ENCODE measurements at places on chromosomes 7 and 10.

GRCh38 chr7:22443370-22444180 lies 56.4 kb downstream of the STEAP1B start:
- no peak for DNase-seq

- DNase-seq = no peak
Observed at GRCh38 chr7:102898532-102898859, 14.3 kb upstream of the LRRC17 start.

DNA sequence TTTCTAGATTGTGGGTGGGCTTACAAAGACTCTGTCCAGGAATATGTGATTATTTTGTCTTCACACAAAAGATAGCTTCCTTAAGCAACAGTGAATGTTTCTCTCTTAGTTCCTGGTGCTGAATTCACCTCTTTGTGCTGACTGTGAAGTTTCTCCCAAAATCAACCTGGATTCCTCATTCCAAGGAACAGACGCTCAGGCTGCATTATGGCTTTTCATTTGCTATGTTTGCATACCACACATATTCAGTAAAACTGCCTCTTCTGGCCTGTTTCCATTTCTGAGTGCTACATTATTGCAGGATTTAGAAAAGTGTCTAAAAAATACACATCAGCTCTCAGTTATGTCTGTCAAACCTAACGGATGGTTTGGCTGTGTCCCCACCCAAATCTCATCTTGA lies 21.5 kb downstream of the MACROH2A2 start:
- no peak for DNase-seq

GRCh38 chr7:50342616-50343114 lies 38.1 kb downstream of the IKZF1 start:
- no peak for DNase-seq

DNA sequence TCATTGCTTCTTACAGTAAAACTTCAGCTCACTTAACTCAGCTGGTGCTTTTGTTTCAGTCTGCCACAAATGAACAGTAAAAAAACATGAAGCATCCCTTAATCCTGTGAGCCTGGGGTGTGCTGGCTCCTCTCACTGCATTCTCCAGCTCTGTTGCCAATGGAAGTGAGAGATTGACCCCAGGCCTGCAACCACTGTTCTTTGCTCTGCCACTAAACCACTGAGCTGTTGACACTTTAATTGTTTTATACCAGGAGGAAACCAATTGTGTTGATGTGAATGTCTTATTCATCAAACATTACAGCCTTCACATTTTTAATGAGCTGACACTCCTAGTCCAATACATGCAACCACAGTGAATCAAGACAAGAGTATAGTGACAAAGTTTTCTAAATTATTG lies 69.4 kb upstream of the FZD1 start:
- DNase-seq = no peak

GRCh38 chr7:49624611-49625010 lies 148.8 kb upstream of the VWC2 start:
- DNase-seq = no peak

GRCh38 chr7:27453702-27454405 lies 208.8 kb downstream of the HIBADH start:
- DNase-seq = no peak

GRCh38 chr10:123637326-123637880 lies 28.8 kb upstream of the GPR26 start:
- no peak for DNase-seq

DNA sequence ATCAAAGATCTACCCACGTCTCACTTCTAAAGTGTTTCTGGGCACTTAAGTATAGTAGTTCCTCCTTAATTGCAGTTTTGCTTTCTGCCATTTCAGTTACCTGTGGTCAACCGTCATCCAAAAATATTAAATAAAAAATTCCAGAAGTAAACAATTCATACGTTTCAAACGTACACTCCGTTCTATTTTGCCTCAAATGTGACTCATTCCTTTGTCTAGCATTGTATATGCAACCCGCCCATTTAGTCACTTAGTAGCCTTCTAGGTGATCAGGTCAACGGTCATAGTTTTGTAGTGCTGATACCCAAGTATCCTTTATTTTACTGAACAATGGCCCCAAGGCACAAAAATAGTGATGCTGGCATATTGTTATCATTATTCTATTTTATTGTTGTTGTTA lies 33.8 kb downstream of the HGF start:
- DNase-seq = no peak

- DNase-seq = no peak
Observed at GRCh38 chr7:24896031-24896501, 83.9 kb downstream of the OSBPL3 start.

GRCh38 chr10:130489891-130490290 lies 353.7 kb downstream of the GLRX3 start:
- no peak for DNase-seq

DNA sequence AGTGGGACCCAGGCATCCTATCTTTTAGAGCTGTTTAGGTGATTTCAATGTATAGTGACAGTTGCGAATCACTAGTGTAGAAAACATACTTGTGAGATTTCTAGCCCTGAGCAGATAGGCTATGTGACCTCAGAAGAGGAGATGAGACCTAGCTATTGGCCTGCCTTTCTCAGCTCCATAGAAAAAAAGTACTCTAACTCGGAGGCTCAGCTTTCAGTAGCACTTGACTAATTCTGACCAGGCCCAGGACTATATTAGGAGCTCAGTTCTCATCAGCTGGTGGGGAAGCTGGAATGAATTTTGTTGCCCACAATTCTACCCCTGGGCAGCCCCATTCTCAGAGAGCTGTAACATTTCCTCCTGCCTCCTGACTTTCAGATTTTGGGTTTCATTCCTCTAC lies 179.9 kb upstream of the NAMPT start:
- no peak for DNase-seq

DNA sequence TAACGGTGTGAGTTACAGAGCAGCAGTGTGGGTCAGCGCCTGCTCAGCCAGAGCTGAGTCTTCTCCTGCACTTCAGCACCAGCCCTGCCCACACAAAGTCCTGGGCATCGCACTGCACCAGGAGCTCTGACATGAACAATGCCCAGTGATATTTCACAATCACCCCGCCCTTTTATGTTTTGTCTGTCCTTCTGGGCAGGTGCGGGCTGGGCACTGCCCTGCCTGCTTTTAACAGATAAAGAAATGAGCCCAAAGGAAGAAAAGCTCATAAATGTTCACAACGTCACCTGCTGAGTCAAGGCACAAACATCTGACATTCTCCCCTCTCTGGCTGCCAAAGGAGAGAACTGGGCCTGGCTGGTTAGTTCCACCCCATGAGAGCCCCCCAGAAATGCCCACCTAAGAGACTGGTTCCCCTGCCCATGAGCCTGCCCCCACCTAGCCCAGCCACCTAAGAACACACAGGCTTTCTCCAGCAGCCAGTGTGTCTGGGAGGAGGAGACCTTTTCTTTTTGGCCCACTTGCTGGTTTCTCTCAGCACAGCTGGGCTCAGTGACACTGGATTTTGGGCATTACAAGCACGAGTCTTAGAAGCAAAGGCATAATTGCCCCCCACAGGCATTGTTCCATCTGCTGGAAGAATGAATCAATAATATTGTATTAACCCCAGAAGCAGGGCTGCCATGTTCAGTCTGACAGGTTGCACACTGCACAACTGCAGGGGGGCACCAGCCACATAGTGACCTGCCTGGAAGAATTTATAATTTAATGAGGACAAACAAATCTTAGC lies 22.3 kb downstream of the CALML3 start:
- no peak for DNase-seq

GRCh38 chr10:62005687-62006086 lies 104.2 kb downstream of the ARID5B start:
- DNase-seq = no peak

- DNase-seq = no peak
Observed at GRCh38 chr7:54712820-54713219, 46.2 kb downstream of the SEC61G start.

All from left renal pelvis (tissue), 4 donors.